OCI-LY7 (cell line): ENCODE measurements at places on chromosomes 13 and 19. TPM values are rescaled to one million over a fixed set of nuclear protein-coding genes. Genes with fewer than 3 reads are reported as not detected.

DNA sequence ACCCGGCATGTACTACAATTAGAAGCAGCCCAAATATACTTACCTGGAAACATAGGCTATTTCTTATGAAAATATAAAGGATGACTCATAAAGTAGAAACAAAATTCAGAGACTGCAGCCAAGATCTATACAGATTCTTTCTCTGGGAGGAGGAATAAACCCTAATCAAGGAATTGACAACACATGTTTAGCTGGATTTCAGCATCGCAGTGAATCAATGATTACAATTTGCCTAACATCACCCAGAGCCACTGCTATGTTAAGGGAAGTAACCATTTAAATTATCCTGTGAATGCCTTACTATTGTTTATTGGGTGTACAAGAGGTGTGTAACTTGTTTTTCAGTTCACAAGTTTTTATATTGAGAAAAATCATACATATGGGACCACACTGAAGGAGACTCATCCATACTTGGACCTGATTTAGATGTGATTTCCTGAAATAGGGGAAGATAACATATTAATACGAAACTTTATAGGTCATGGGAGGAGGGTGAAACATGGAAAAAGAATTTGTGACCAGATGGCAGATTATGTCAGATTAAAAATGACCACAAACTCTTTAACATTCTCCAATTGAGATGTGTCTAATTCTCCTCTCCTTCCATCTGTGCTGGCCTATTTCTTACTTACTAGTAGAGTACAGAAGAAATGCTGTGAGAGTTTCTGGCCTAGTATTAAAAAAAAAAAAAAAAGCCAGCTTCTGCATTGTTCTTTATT lies 1168.4 kb downstream of the SLITRK1 start:
- DNase-seq = no peak

DNA sequence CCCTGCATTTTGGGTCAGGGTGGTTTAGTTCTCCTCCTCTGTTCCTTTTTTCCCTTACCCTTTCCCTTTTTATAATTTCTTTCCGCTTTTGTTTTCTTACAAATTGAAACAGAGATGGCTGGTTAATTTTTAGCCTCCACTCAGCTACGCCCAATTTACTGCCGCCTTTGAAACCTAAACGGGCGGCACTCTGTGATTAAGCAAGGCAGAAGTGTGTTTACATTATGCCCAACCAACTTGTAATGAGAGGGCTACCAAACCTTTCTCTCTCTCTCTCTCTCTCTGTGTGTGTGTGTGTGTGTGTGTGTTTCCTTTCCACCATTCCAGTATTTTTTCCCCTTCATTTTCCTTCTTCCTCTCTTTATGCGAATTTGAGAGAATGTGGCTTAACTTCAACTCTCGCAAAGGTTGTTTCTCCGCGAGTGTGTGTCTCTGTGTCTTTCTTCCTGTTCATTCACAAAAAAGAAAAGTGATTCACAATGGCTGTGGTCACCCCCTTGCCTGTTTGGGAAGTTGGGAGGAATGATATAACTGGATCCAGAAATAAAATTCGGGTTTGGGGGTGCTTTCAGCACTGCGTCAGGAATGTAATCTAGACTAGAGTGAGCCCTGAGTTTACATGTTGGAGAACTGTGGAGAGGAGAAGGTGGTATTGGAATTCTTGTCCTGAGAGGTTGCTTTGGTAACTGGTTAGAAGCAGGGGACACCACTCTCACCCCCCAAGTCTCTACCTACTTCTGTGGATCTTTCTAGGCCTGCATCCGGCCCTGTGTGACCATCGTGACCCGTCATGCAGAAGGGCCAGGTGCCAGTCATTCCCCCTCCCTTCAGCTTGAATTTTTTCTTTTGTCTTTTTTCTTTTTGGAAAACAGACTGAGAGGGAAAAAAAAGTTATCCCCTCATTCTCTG lies 31.4 kb downstream of the NFIX start:
- no peak for DNase-seq

DNA sequence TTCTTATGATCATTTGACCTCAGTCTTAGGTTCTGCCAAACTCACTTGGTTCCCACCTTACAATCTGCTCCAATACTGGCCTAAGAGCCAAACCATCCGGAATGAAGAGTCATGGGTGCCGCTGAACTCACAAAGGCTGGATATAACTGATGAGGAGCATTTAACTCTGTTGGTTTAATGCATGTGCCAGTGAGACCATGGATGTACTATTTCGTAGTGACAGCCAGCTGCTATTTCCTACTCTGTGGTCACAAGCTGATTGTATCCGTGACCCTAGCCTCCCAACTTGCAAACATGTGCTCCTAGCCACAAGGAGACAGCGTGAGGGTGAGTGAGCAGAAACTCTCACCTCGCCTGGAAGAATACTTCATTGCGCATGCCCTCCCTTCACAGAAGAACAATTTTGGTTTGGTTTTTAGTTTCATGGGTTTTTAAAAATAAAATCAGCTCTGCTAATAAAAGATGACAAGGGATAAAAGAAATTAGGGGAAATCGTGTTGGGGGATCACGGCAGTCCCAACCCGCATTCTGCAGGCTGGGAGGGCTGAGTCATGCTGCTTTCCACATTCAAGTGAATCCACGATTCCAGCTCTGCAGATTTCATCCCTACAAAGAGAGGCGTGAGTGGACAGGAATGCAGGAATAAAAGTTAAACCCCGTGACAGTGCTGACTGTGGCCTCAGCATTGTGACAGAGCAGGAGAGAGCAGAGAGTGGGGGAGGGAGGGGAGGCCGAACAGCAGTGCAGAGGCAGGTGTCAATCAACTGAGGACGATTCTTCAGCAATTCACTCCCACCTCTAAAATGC lies 66.8 kb upstream of the RAP2A start:
- no peak for DNase-seq

DNA sequence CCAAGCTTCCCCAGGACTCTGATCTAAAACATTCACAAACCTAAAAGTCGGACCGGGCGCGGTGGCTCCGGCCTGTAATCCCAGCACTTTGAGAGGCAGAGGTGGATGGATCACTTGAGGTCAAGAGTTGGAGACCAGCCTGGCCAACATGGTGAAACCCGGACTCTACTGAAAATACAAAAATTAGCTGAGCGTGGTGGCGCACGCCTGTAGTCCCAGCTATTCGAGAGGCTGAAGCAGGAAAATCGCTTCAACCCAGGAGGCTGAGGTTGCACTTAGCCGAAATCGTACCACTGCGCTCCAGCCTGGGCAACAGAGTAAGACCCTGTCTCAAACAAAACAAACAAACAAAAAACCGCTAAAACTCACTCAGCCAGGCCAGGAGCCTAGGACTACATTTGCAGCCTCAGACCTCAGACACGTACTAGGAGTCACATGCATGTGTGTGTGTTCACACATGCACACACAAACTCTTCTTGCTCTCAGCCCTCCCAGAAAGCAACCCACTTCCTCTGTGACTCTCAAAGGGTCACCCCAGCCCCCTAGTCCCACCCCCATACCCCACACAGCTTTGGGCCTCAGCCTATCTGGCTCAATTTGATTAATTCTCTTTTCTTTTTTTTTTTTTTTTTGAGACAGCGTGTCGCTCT lies 704 bp upstream of the NOTCH3 start:
- DNase-seq = no peak

DNA sequence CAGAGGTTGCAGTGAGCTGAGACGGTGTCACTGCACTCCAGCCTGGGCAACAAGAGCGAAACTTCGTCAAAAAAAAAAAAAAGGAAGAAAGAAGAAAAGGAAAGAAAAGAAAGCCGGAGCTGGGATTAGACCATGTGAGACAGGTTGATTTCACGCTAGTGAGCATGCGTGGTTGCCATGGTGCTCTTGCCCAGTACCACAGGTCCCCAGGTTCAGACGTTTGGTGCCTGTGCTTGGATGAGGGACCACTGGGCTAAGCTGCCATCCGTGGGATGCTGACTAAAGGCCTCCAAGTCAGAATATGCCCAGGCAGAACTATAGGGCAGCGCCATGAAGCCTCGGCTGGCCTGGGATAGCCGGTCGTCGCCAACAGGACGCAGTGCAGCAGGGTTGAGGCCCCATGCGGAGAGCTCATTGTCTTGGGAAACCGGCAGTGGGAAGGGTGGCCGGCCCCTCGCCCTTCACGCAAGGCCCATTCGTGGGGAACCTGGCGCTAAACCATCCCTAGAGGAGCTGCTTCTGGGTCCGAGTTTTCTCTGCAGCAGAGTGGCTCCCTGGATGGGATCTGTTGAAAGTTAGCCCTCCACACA lies 7.2 kb upstream of the TEX101 start:
- DNase-seq = no peak

- no peak for DNase-seq
Observed at GRCh38 chr19:33471111-33471996, 50.2 kb downstream of the PEPD start.

DNA sequence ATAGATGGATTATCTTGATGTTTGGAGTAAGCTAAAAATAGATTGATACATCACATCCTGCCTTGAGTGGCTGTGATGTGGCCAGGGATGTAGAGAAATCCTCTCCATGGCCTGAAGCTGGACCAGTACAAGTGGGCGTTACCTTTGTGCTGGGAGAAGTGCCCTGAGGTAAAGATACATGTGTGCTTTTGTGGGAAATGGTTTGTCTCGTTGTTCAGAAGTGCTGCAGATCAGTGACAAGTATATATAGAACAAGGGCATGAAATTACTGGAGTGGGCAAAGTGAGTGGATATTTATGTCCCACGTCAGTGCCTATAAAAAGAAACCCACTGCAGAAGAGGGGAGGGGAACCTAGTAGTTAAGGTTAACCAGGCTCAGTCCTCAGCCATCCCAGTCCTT lies 12.2 kb upstream of the ZNF304 start:
- no peak for DNase-seq

- DNase-seq = no peak
Observed at GRCh38 chr13:100306030-100306429, 217.1 kb downstream of the PCCA start.

DNA sequence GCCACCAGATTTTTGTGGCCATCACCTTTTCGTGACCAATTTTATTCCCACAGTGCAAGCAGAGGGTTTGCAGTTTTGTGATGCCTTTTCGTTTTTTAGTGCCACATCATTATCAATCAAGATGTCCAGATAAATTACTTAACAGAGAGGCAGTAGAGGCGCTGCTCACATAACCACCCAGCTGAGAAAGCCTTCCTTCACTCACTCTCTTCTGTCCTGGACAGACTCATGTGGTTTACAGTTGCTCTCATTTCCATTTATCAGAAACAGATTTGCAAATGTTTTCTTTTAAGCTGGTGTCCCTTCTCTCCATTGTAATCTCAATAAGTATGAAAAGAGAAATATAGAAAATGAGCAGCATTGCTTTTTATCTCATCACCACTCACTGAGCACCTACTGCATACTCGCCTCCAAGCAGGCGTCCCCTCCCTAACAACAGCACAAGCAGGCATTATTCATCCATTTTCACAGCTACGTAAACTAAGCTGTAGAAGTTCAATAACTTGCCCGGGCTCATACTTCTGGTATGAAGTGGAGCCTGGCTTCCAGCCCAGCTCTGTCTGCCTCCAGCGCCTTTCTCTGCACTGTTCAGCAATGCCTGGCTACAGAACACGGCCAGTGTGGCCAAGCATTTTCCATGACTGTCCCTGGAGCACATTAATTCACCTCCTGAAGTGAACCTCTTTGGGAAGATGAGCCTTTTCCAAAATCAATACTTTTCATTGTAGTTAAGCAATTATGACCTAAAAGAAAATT lies 34.6 kb upstream of the KATNAL1 start:
- DNase-seq = no peak

Gene POU2F2
- total RNA-seq = 59.5 and 66.5 TPM in 2 replicates

Gene LYPD4
- total RNA-seq = not detected in 2 replicates

Gene FCGBP
- 1.1 and 1.7 TPM in 2 replicates for total RNA-seq

Gene DHRS12
- 11.9 and 12.5 TPM in 2 replicates for total RNA-seq

Gene MYBPC2
- total RNA-seq = 22.2 and 28.2 TPM in 2 replicates

Gene CBY2
- total RNA-seq = not detected in 2 replicates

Gene KIR3DL2
- total RNA-seq = not detected in 2 replicates

Gene ZNF443
- total RNA-seq = 4.5 and 4.6 TPM in 2 replicates

Gene SPRY2
- total RNA-seq = not detected in 2 replicates
